ENCODE measurements at places on chromosomes 7 and 10.

- DNase-seq: no peak
- H3K4me3 ChIP-seq: no peak overlapping the region
- no peaks in the 10 kb centered on the region for H3K36me3 ChIP-seq
Measured at GRCh38 chr10:45591280-45591679, 81.3 kb downstream of the ZFAND4 start.

DNA sequence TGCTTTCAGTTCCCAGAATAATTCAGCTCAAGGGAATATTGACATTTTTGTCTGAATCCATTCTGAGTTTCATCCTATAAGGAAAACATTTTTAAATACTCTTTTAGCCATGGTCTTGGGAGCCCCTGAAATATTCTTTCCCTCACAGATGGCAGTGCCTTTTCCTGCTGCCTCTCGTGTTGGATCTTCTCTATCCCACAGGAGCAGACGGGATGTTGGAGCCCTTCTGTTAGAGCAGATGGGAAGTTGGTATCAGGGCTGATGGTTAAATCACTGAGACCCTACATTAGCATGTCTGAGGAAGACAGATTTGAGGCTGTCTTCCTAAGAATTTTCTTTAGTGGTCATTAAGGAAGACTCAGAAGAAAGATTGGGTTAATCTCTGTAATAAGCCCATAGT, 737.8 kb downstream of the LRMDA start:
- no peak overlapping the region for H3K4me3 ChIP-seq
- no peaks in the 10 kb centered on the region for H3K36me3 ChIP-seq
- no peaks in the 10 kb centered on the region for H3K27me3 ChIP-seq
- DNase-seq: no peak
- no peaks in the 10 kb centered on the region for H3K4me1 ChIP-seq

DNA sequence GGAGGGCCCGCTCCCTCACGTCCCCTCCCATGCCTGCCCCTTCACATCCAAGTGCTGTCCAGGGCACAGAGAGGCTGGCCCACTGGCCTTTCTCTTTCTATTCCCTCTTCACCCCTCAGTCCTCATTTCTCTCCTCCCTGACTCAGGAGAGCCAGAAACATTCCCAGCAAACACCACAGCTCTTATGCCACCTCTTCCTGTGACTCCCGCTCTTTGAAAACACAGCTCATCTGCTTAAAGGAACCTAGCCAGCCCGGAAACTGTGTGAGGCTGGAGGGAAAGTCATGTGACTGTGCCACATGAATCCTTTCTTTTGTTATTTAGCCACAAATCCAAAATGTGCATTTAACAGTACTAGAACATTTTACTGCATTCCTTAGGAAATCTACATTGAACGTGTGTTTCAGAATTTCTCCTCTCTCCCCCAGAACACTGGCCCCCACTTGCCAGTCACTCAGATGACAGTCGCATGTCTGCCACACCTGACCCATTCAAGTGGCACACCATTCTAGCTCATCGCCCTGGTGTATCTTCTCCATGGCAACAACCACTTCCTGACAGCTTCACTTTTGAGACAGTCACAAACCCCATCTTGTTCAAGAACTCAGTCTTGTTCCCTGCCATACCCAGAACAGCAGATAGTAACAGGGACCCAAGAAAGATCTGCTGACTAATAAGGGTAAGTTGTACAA, 42.8 kb downstream of the GRB10 start:
- H3K4me1 ChIP-seq: no peaks in the 10 kb centered on the region
- H3K27ac ChIP-seq: no peak overlapping the region
- H3K4me3 ChIP-seq: no peak overlapping the region
- H3K36me3 ChIP-seq: peaks cover 11% of the 10 kb centered on the region
- DNase-seq: no peak

- H3K27me3 ChIP-seq: no peaks in the 10 kb centered on the region
- H3K36me3 ChIP-seq: no peaks in the 10 kb centered on the region
- no peak overlapping the region for H3K4me3 ChIP-seq
- H3K4me1 ChIP-seq: peaks cover 19% of the 10 kb centered on the region
Measured at GRCh38 chr7:17230099-17230807, 68.2 kb upstream of the AHR start.

GRCh38 chr10:86165666-86166065, 200.9 kb downstream of the GRID1 start:
- H3K4me3 ChIP-seq: no peak overlapping the region
- H3K27ac ChIP-seq: no peak overlapping the region
- no peak for DNase-seq
- H3K27me3 ChIP-seq: no peaks in the 10 kb centered on the region
- no peaks in the 10 kb centered on the region for H3K36me3 ChIP-seq
- H3K4me1 ChIP-seq: no peaks in the 10 kb centered on the region

DNA sequence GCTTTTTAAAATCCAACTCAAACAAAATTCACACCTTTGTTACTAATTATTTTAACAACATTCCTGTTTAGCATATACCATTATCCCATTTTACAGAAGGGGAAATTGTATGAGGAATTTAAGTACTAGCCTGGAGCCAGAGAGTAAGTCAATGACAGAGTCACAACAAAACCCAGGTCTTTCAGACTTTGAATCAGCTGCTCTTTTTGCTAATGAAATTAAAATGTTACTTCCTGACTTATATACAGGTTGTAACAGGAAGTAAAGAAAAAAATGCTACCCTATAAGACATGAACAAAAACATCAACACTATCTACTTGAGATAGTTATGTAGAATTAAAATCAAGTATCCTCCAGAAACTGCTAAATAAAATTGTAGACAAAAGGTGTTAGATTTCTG, 82.6 kb upstream of the ASAH2 start:
- no peak for DNase-seq
- no peaks in the 10 kb centered on the region for H3K4me1 ChIP-seq
- no peak overlapping the region for H3K4me3 ChIP-seq
- H3K27ac ChIP-seq: no peak overlapping the region

- no peaks in the 10 kb centered on the region for H3K27me3 ChIP-seq
- H3K4me1 ChIP-seq: peaks cover 24% of the 10 kb centered on the region
- peaks cover 91% of the 10 kb centered on the region for H3K36me3 ChIP-seq
- no peak for DNase-seq
- no peak overlapping the region for H3K27ac ChIP-seq
Measured at GRCh38 chr10:46004963-46005362, 25.5 kb downstream of the NCOA4 start.

GRCh38 chr7:90216080-90216674, 4.6 kb downstream of the STEAP2 start:
- no peak overlapping the region for H3K27ac ChIP-seq
- no peaks in the 10 kb centered on the region for H3K36me3 ChIP-seq
- no peaks in the 10 kb centered on the region for H3K27me3 ChIP-seq

DNA sequence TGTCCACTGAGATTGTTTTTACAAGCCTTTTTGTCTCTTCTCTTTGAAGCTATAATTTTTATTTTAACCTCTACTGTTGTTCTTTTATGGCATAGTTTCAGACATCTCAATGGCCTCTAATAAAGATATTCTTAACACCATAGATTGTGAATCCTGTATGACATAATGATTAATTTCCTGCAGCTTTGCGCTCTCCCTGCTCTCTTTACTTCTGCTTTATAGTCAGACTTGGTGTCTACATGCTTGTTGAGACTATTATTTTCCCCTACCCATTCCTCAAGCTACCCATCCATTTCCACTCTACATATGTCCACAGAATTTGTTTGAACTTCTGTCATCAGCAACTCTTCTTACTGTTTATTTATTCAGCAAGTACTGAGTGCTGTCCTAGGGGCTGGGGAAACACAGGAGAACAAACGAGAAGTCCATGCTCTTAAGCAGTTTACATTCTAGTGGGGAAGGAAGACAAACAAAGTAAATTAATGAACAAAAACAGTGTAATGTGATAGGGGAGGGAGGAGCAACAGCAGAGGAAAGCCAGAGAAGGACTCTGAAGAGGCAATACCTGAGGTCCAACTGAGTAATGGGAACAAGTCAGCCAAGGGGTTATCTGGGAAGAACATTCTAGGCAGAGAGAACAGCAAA, 110.1 kb downstream of the CDK14 start:
- H3K27me3 ChIP-seq: no peaks in the 10 kb centered on the region
- H3K4me3 ChIP-seq: no peak overlapping the region
- peaks cover 19% of the 10 kb centered on the region for H3K4me1 ChIP-seq
- no peak for DNase-seq

DNA sequence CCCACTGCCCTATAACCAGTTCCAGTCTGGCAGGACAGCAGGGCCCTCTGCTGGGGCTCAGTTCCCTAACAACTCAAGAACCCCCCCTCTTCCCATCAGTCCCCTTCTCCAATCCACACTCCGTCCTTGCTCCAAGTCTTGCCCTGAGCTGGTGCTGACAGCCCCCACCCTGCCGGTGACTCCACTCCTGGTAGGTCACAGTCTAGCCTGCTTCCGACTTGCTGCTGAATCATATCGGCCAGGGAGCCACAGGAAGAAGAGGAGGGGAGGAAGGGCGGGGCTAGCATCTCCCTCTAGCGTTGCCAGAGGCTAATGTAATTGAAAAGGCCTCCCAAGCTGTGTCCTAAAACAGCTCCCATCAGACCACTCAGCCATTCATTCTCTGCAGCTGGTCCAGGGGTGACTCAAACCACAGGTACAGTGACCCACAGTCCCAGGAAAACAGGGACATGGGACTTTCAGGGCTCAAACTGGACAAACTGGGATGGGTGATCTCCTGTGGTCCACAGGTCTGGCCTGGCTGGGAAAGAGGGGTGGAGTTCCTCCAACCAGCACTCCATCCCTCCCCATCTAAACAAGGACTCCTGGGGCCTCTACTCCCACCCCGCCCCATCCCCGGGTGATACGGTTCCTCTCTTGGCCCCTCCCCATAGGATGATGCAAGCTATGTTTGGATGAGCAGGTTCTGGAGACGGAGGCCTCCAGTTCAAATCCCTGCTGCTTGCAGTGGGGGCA, 158.8 kb downstream of the SH3PXD2A start:
- DNase-seq: peak; percentile 100
- peak overlapping the region; percentile 62 for H3K27ac ChIP-seq
- H3K36me3 ChIP-seq: no peaks in the 10 kb centered on the region
- no peaks in the 10 kb centered on the region for H3K27me3 ChIP-seq
- peaks cover 24% of the 10 kb centered on the region for H3K4me1 ChIP-seq

DNA sequence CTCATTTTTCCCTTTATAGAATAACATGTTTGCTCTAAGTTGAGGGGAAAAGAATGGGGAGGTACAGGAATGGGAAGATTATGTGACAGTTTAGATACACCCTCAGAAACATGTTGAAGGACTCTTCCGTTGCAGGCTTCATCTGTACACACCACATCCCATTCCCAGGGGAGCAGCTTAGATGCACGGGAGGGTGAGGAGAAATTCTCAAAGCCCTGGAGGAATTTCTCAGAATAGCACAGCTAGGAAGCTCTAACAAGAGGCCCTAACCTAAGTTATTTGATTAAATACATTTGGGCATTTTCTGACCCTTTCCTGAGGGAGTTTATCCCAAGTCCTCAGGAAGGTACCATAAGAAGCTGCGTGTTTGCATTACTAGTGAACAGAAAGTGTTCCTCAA, 660.2 kb upstream of the IGFBP3 start:
- no peak overlapping the region for H3K27ac ChIP-seq
- no peak overlapping the region for H3K4me3 ChIP-seq
- H3K27me3 ChIP-seq: no peaks in the 10 kb centered on the region
- DNase-seq: no peak

GRCh38 chr7:47627580-47628283, 45.8 kb upstream of the TNS3 start:
- no peaks in the 10 kb centered on the region for H3K36me3 ChIP-seq
- no peak overlapping the region for H3K4me3 ChIP-seq
- no peaks in the 10 kb centered on the region for H3K27me3 ChIP-seq
- DNase-seq: no peak
- H3K27ac ChIP-seq: no peak overlapping the region

GRCh38 chr7:22127835-22128527, 182.3 kb upstream of the CDCA7L start:
- H3K27ac ChIP-seq: no peak overlapping the region
- no peak overlapping the region for H3K4me3 ChIP-seq
- DNase-seq: no peak
- no peaks in the 10 kb centered on the region for H3K36me3 ChIP-seq

GRCh38 chr7:16564909-16565426, 38.3 kb downstream of the LRRC72 start:
- H3K4me3 ChIP-seq: no peak overlapping the region
- no peaks in the 10 kb centered on the region for H3K4me1 ChIP-seq
- H3K27ac ChIP-seq: no peak overlapping the region

DNA sequence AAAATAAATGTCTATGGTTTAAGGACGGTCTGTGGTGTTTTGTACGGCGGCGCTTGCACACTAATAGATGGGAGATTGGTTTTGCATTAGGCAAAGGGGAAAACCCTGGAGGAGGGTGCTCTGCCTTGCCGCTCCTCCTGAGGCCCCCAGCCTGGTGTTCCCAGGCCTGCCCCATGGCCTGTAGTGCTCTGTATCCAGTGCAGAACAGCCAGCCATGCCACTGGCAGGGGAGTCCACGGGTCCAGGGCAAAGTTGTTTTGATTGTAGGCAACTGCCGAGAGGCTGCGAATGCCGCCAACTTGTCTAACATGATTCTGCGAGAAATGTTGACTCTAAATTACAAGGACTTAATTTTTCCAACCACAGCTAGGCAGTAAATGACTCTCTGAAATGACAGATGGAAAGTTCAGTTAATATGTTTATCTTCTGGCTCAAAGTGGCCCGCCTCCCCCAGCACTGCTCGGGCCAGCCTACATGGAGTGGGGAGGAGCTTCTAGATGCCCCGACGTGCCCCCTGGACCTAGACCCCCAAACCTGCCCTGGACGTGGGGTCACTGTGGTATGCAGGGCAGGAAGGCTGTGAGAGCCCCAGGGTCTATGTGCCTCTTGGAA, 104.6 kb upstream of the GDF10 start:
- no peak overlapping the region for H3K27ac ChIP-seq
- no peak for DNase-seq
- H3K4me1 ChIP-seq: no peaks in the 10 kb centered on the region
- peaks cover 10% of the 10 kb centered on the region for H3K27me3 ChIP-seq
- H3K36me3 ChIP-seq: no peaks in the 10 kb centered on the region

DNA sequence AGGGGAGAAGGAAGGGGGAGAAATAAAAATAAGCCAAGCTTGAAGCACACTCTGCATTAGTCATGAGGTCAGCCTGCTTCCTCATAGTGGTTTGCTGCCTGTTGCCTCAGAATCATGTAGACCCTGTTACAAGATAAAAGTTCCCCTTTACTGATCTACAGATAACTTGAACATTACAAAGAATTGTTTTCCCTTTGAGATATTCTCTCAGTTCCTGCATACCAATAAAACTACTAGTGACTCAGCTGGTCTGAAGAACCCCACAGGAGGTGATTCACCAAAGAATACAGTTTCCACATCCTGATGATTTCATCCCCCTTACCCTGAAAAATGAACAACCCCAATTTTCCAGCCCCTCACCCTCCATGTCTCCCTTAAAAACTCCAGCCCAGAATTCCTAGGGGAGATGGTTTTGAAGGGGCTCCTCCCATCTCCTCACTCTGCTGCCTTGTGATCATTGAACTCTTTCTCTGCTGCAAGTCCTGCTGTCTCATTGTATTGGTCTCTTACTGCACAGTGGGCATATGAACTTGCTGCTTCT, 31.5 kb upstream of the NRP1 start:
- peak overlapping the region; percentile 79 for H3K27ac ChIP-seq
- H3K4me1 ChIP-seq: peaks cover 21% of the 10 kb centered on the region
- DNase-seq: peak; percentile 80
- no peaks in the 10 kb centered on the region for H3K27me3 ChIP-seq
- H3K36me3 ChIP-seq: no peaks in the 10 kb centered on the region

- no peaks in the 10 kb centered on the region for H3K4me1 ChIP-seq
- no peaks in the 10 kb centered on the region for H3K36me3 ChIP-seq
- no peak overlapping the region for H3K27ac ChIP-seq
- H3K27me3 ChIP-seq: no peaks in the 10 kb centered on the region
Measured at GRCh38 chr7:96414931-96415292, 93.0 kb upstream of the SLC25A13 start.

- no peaks in the 10 kb centered on the region for H3K27me3 ChIP-seq
- no peak overlapping the region for H3K27ac ChIP-seq
- H3K36me3 ChIP-seq: no peaks in the 10 kb centered on the region
Measured at GRCh38 chr7:106914018-106914607, 49.0 kb downstream of the PIK3CG start.
